Stimulated activated CD8-positive, alpha-beta memory T cell treated with anti-CD3 and anti-CD28 coated beads, Interleukin-4, amount 100 ng/mL, for 24 hours (primary cell): ENCODE measurements at places on chromosomes 3 and 15.

DNA sequence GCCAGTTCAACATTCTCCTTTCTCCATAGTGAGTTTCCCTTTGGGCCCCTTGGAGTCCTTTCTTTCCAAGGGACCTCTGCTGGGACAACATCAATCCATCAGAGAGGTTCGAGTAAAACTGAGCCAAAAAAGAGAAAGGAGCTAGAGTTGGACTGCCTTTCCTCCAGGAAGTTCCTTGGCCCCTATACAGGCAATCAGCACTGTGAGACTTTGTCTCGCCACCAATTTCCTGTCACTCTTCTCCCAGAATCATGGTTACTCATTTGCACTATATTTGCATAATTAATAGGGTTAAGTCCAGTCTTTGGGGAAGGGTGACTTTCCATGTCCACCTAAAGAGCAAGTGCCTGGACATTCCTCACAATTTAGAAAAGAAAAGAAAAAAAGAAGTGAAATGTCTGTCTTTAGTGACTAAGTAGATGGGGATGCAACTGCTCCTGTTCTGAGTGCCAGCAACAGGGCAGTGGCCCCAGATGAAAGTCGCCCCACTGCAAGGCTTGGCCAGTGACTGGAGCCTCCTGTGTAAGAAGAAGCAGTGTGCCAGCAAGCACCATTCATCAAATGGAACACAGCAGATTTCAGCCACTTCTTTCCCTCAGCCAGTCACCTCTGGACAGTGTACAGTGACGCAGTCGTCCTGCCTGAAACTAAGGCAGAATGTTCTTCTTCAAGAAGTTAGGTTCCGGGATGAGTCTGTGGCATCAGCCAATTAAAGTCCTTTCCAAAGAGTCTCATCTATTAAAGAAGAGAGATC is 91.6 kb downstream of the FSIP1 start:
- no peak for DNase-seq

DNA sequence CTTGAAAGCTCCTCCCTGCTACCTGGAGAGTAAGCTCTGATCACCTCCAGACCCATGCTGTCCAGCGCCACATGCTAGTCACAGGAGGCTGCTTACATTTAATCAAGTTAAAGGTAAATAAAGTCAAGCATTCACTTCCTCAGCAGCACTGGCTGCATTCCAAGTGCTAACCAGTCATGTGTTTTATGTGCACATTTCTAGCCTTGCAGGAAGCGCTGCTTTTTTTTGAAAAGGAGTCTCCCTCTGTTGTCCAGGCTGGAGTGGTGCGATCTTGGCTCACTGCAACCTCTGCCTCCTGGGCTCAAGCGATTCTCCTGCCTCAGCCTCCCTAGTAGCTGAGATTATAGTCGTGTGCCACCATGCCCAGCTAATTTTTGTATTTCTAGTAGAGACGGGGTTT is 279.2 kb downstream of the GABRG3 start:
- no peak for DNase-seq

- DNase-seq: no peak
Measured at GRCh38 chr3:55247666-55248065, 239.4 kb downstream of the WNT5A start.

GRCh38 chr3:48244461-48244860 is 3.6 kb downstream of the ZNF589 start:
- DNase-seq: no peak

- DNase-seq: no peak
Measured at GRCh38 chr3:54122324-54123002, at the start of gene CACNA2D3. CACNA2D3 (plus strand) TSS chr3:54122552.

DNA sequence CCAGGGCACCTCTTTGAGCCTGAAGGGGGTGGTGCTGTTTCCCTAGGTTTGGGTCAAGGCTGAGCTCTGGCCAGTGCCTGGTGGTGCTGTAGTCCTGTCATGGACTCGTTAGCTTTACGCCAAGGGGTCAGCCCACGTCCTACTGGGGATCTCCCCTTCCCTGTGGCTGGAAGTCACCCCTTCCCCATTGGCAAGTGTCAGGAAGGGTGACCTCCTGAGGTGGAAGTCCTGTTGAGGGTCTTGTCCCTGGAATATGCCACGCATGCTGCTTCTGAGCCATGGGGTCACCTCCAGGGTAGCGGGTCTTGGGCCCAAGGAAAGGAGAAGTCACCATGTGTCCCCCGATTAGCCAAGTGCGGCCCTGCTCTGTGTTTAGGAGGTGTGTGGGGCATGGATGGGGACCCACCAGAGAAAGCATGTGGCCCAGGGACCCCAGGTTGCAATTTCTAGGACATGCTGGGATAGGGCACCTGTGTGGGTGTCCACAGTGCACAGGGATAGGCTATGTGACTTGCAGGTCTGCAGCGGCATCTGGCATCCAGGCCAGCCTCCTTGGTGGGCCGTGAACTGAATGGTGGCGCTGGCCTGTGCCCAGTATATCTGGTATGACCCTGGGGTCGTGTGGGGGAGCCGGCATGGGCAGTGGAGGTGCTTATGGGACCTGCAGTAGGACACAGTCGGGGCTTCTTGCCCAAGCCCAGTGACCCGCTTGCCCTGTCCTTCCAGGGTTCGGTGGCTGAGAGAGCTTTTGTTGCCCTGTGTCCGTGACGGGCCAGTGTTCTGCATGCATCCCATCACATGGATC is 226.7 kb downstream of the SNRPN start:
- no peak for DNase-seq

- no peak for DNase-seq
Measured at GRCh38 chr3:27333843-27334242, 35.3 kb downstream of the NEK10 start.
